ENCODE measurements at places on chromosomes 5 and 9. TPM values are rescaled to one million over a fixed set of nuclear protein-coding genes. Genes with fewer than 3 reads are reported as not detected.
A peak's percentile ranks its signal among the peaks of the same experiment; 100 is the strongest.

Gene STPG3
- total RNA-seq: not detected

Gene TEX10
- total RNA-seq: 11.2 TPM

Gene LHX3
- not detected for total RNA-seq

Gene SPAG8
- total RNA-seq: 0.76 TPM

Gene FSTL4
- total RNA-seq: 0.46 TPM

Gene FRMD3
- 5.1 TPM for total RNA-seq

Gene ENTPD8
- not detected for total RNA-seq

Gene WDR38
- not detected for total RNA-seq

Gene NEUROG1
- total RNA-seq: not detected

GRCh38 chr9:19694601-19695000, 94.2 kb downstream of the SLC24A2 start:
- DNase-seq: no peak

GRCh38 chr9:32180597-32180996, 203.8 kb upstream of the ACO1 start:
- DNase-seq: no peak

DNA sequence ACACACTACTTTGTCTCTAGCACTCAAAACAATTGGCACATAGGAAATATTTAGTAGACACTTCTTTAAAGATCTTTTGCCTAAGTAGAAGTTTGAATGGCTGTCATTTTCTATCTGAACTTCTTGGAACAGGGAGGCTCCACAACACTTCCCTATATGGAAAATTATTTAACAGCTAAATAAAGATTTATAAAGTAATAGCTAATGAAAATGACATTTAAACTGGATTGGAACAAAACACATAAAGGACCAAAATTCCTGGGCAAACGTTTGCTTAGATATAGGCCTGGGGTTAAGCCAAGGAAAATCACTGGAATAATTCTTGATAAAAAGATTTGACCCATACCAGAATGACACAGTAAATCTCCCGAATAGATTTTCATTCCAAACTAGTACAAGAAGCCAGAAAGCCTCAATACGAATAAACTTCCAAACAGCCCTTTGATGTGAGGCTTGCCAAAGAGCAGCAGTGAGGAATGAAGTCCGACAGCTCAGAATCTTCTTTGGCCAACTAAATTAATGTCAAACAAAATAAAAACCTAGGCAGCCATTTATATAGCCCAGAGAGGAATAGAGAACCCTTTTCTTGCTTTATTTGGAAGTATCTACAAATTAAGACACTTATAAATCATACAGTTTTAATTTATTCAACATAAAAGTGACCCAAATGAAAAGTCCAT, 20.3 kb upstream of the RNF180 start:
- DNase-seq: no peak

DNA sequence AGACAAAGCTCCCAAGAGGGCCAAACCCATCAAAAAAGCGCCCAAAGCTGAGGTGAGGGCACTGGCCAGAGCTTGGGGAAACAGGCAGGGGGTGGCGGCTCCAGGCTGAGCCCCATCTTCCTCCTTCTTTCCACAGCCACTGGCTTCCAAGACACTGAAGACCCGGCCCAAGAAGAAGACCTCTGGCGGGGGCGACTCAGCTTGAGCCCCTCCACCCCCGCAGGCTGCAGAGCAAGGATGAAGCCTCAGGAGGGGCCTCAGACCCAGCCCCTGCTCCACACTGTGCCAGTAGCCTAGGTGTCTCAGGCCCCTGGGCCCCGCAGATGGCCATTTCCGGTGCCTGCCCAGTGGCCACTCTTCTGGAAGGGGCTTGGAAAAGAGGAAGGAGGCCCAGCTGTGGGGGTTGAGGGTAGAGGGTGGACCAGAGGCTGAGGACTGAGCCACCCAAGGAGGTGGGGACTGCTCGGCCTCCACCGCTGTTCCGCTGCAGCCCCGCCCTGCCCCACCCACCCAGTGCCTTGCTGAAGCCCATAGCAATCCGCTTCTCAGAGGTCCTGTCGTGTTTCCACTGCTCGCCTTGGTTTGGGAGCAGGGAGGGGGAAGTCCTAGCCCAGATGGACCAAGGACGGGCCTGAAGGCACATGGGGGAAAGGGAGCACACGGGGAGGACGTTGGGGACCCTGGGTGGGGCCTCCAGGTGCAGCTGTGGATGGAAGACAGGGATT, 6.9 kb downstream of the REEP2 start:
- DNase-seq: no peak

DNA sequence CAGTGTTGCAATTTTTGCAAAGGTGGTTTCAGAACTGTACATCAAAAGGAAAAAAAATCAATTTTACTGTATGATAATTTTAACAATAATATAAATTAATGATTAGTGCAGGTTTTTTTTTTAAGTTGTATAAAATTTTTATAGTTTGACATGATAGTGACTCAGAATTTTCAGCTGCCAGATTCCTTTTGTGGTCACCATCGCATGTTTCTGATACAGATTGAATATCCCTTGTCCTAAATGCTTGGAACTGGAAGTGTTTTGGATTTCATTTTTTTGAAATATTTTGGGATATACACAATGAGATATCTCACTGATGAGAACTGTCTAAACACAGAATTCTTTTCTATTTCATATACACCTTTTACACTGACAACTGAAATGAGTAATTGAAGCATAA, 361.3 kb downstream of the RAB3C start:
- DNase-seq: no peak

DNA sequence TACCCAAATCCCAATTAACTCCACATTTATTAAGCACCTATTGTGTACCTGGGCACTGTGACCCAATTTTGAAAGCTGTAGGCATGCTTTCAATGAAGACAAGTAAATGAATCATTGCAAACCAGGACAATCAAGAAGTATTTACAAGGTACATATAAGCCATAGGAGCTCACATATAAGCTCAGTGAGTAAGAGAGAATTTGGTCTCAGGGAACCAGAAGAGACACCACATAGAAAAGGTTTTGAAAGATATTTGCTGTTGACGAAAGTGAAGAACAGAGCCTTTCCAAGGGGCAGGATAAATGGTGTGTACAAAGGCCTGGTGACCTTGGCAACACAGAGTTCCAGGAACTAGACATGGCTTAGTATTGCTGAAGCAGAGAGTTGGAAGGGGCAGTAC, 187.6 kb downstream of the CD180 start:
- DNase-seq: no peak

GRCh38 chr9:34551751-34552605, 29.2 kb upstream of the ENHO start:
- peak; percentile 66 for DNase-seq

GRCh38 chr5:439181-439580, 3.8 kb upstream of the EXOC3 start:
- DNase-seq: peak; percentile 47

- no peak for DNase-seq
Measured at GRCh38 chr9:118009614-118010013, 305.4 kb downstream of the TLR4 start.

DNA sequence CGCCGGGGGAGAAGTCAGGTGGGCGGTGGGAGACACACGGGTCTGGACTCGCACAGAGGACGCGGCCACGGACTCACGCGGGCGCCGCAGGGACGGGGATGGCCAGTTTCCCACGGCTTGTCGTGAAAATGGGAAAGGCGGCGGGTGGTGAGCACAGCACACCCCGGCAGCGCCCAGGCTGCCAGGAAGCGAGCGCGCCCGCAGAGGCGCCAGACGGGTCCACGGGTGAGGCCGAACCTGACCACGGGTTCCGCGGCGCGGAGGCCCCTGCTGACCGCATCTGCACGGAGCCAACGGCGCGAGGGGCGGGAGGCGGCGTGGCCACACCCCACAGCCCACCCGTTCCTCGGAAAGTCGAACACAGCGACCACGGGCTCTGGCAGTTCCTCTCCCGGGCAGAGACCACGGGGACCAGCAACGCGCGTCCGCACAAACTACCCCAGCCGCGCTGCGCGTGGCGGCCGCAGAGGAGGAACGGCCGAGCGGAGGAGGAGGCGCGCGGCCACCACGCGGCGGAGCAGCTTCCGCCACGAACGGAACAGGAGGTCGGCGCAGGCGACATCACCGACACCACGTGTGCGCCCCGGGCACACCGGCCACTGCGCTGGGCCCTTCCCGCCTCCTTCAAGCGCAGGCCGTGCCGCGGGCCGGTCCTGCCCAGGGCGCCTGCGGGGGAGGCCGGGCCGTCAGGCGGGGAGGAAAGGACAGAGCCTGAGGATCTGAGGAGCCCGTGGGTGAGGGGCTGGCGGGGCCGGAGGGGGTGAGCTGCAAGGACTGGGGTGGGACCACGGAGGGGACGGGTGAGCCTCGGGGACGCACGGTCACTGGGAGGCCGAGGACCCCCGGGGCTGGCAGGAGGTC, 5.6 kb downstream of the EXD3 start:
- DNase-seq: peak; percentile 79

DNA sequence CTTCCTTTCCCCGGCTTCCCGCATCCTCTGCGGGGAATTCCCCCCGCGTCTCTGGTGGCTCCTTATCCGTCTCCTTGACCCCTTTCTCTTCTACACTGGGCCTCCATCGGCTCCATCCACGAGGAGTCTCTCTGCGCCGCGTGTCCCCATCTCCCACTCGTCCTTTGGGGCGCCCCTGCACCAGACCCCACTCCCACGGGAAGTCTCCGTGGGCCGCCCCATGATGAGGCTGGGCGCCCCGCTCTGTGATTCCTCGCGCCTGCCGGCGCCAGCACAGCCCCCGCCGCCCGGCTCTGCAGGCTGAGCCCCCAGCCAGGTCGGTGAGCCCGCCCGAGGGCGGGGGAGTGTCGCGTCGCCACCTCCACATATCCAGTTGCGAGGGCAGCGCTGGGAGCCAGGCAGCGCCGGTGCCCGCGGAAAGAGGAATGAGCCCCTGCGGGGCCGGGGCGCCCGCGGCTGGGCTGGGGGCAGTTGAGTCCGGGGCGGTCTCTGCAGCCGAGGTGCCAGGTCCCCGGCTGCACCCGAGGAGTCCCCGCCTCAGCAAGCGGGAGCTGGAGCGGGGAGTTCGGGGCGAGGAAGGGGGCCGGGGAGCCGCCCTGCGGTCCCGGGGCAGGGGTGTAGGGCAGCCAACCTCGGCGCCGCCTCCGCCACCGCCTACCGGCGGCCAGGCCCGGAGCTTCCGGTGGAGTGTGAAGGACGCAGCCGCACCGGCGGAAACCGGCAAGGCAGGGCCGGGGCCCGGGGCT, 2.1 kb upstream of the TRAF1 start:
- DNase-seq: peak; percentile 90

- DNase-seq: peak; percentile 43
Measured at GRCh38 chr5:173768267-173768806, 119.8 kb upstream of the CPEB4 start.

- no peak for DNase-seq
Measured at GRCh38 chr9:111484572-111484894, 350 bp upstream of the ECPAS start.

DNA sequence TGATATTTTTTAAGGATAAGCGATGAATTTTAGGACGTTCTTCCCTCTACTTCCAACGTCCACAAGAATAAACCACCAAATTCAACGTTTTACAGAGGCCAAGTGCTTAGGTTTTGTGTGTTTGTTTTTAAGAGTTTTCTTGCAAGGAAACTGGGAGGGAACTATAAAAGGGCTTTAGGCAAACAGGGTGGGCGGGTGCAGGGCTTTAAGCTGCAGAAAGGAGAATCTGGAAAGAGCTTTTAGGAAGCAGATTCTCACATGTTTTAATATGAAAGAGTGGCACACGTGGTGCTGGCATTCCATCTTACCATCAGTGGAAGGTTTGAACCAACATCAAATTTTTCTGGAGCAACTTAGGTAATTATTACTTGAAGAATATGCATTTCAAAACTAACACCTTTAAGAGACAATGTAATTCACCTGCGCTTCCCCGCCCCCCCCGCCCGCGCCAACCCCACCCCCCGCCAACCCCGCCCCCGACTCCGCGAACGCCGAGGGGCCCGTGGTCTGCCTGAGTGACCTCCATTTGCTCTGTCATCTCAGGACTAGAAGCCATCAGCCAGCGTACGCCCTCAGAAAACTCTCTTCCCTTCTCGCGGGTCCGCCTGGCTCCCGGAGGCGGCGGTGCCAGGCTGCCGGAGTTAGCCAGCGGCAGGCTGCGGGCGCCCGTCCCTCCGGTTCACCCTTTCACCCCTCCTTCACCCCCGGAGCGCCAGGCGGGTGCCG, 911 bp upstream of the PIK3R1 start:
- peak; percentile 58 for DNase-seq

DNA sequence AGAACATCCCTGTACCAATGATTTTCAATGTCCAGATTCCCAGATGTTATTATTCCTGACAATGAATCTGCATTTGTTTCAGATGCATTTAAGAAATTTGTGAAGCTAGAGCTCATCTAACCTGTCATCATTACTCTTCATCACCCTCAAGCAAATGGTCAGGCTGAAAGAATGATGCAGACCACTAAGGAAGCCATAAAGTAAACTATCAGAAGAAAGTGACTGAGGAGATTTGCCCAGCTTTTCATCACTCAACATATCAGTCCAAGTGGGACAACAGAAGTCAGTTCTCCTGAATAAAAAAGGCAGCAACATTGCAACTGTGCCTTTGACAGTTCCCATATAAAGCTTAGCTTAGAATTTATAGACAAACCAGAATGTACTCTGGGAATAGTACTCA, 419.9 kb downstream of the PDE4D start:
- DNase-seq: no peak

DNA sequence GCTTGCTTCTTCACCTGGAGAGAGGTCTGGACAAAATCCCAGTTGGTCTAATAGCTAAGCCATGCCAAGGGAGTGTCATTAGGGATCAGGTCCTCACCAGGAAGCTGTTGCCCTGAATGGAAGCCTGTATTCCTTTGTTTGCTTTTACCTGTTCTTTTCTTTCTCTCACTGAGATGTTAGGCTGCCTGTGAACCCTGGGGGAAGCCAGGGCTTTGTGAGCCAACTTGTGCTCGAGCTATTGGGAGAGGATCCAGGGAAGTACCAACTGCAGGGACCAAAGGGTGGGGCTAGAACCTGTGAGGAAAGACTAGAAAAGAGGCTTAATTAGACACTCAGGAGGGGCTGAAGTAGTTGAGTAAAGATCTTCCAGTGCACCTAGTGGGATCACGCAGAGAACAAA, 451.2 kb upstream of the TLE4 start:
- no peak for DNase-seq

- no peak for DNase-seq
Measured at GRCh38 chr5:23385036-23385435, 122.4 kb upstream of the PRDM9 start.

DNA sequence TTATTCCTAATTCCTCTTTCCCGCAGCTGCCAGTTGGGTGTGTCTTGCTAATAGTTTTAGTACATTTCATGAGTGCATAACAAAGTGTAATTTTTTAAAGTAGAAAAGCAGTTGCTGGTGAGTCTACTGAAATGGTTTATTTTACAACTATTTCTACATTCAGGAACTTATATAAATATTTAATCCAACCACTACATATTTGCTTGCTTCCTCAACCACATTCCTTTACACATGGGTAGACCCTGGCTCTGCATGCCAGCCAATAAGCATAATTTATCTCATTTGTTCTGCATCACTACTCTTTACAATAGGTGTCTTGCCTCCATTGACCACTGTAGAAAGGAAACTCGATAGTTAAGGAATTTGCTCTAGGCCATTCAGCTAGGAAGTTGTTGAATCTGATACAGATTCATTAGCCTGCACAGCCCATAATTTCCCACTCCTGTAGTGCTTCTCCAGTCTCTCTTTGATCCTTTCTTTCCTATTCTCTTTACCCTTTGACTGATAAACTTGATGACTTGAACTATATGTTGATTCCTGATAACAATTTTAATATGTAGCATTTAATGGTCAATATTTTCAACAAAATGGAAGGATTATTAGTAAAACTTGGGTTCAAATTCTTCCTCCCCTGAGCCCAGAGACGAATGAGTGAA, 342.5 kb upstream of the ACTBL2 start:
- no peak for DNase-seq

All from posterior vena cava (tissue), 2 donors.